ENCODE measurements at places on chromosomes 5 and 9.

DNA sequence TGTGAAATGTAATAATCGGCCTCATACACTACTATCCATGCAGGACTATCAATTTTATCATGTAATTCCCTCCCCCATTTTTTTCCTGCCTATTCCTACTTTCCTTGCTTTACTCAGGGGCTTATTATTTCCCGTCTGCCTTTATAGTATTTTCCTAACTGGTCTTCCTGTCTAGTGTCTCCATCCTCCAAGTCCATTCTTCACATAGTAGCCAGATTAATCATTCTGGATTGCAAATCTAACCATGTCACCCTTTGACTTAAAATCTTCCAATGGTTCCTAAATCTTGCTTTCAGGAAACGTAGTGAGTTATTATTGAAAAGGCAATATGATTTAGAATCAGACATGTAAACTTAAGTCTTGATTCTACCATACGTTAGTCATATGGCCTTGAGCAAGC is 307.4 kb upstream of the HAPLN1 start:
- DNase-seq: no peak

- no peak for DNase-seq
Observed at GRCh38 chr9:6619909-6620308, 25.6 kb downstream of the GLDC start.

- no peak for DNase-seq
Observed at GRCh38 chr5:54904425-54904824, 81.0 kb downstream of the ESM1 start.

- DNase-seq: no peak
Observed at GRCh38 chr9:128118472-128118857, 9.1 kb downstream of the PTGES2 start.

GRCh38 chr5:41264019-41264418 is 50.7 kb upstream of the C6 start:
- DNase-seq: no peak

GRCh38 chr9:1938135-1938534 is 77.0 kb upstream of the SMARCA2 start:
- DNase-seq: no peak

GRCh38 chr5:11918463-11919045 is 14.3 kb upstream of the CTNND2 start:
- DNase-seq: no peak

- DNase-seq: no peak
Observed at GRCh38 chr5:111997711-111998110, 240.7 kb upstream of the NREP start.

DNA sequence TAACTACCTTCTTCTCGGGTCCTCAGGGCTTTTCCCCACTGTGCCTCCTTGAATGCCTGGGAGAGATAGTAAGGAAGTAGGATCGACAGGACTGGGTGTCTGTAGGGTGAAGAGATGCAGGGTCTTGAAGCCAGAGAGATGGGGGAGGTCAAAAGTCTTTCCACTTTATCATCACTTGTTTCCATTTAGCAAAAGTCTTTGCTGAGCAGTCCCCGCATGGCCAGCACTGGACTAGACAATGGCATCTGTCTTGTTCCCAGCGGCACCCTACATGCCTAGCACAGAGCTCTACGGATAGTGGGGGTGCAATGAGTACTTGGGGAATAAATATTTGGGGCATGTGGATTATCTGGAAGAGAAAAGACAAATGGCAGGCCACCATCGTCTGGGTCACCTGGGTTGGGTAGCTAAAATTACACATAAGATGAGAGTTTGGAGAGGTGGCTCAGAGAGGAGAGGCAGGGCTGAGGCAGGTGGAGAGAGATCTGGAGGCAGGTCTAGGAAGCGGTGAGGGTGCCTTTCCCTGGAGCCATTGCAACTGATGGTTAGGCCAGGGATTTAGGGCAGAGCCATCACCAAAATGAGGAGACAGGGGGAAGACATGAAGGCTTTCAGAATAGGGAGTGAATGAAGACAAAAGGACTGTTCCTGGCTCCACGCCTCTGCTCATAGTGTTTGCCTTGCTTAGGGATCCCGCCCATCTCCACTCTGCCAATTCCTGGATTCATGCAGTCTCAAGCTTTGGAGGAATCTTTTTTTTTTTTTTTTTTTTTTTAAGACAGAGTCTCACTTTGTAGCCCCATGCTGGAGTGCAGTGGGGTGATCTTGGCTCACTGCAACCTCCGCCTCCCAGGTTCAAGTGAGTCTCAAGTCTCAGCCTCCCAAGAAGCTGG is 250.8 kb upstream of the KLF4 start:
- no peak for DNase-seq

GRCh38 chr5:167511-167910 is 23.8 kb upstream of the LRRC14B start:
- no peak for DNase-seq

- DNase-seq: no peak
Observed at GRCh38 chr5:158921441-158922262, 178.1 kb downstream of the EBF1 start.

DNA sequence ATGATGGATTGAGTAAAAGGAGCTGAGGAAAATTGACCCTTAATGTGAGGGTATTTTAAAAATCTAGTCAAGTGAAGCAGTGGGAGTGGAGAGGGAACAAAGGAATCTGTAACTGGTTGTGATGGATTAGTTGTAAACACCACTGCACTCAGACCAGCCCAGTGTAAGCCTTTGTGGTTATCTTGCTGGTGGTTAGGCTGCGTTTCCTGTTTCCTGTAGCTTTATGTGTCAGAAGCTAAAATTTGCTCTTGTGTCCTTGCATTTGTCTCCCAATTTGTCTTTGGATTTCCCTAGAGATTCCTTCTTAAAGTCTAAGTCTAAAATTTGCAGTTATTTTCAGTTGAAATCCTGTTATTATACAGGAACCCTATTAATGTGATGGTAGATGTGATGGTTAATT is 6.3 kb downstream of the IFNA21 start:
- no peak for DNase-seq

GRCh38 chr5:40499007-40499406 is 180.7 kb upstream of the PTGER4 start:
- DNase-seq: no peak

DNA sequence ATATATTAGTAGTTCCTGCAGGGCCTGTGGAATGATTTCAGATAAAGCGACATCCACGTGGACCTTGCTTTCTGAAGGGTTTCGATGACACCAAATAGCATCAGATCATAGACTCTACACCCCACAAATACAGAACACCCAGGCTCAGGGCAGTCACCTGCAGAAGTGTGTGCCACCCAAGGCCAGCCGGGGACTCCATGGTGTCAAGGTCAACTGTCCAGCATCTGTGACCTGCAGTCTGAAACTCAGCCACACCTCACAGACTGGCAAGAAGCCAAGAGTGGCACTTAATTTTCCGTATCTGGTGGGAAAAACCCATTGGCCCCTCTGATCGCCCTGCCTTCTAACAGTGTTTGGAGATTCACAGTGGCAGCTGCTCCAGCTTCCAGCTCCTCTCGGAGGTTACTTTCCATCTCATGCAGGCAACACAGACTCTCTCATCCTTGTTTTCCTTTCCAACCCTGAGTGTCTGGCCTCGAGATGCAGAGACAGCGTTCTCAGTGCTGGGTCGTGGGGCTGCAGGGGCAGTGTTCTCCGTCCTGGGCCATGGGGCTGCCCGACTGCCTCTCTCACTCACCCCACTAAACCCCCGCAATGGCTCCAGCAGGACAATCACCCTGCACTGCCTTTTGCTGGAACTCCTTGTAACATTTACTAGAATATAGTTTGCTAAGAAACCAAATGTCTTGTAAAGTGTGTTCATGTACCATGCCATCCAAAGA is 221.9 kb downstream of the IRX2 start:
- no peak for DNase-seq

DNA sequence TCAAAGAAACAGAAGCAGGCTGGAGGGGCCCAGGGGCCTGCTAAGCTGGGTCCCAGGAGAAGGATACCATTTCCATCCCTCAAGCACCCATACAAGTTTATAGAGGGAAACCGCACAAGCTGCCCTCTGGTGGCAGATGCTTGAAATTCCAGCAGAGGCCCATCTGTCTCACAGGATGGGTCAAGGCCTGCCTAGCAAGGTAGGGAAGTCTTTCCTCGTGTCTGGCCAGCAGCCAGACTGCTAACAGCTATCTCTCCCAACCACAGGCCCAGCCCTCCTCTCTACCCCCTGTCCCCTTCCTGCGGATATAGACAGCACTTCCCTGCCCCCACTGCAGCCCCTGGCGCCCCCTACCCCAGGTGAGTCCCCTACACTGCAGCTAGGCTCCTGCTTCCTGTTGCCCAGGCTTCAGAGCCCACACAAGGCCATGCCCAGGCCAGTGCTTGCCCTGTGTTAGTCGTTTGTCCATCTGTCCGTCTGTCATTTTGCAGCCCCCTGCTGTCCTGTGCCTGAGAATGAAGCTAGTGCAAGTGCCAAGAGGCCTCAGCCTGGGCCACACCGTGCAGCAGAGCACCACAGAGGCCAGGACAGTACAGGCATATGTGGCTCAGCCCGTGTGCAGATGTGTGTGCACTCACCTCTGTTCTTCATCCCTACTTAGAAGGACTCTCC is 26.2 kb downstream of the TCF7 start:
- DNase-seq: no peak

DNA sequence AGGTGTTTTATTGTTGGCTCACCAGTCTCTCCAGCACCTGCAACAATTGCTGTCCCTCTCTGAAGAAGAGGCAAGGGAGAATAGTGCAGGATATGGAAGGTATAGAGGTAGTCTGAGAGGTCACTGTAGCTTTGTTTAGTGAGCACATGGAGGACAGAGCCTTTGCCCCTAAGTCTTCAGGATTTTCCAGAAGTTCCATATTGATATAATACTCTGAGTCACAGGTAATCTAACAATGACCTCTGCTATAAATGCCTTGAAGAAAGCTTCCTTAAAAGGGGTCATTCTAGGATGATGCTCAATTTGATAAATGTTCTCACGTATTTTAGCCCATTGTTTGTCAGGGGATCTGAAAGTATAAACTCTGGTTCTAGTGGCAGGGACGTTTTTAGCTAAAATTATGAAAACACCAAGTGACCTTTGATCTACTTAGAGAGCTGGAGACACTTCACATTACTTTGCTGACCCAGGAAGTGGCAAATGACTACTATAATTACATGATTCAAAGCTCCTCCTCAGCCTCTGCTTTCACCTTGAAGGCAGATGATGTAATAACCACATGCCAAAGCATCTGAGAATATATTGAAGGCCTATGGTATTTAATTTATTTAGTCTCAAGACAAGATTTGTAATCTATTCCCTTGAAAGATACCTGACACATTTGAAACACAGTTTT is 366.9 kb upstream of the NUDT12 start:
- DNase-seq: no peak

- no peak for DNase-seq
Observed at GRCh38 chr5:180439911-180440769, 54.0 kb upstream of the CNOT6 start.

DNA sequence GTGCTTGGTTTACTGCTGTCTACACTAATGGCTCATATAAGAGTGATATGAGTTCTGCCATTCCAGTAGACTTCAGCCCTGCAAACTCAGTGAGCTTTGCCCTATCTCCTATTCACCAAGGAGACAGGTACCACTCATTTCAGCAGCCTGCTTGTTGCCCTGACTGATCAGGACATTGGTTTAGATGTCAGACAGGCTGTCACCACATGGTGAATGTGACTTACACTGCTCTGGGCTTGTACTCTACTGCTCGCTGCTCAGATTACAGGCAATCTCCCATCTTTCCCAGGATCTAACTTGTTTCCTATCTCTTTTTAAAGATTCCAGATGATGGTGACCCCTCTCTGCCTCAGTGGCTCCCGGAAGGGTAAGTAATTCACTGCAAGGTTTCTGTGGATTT is 123.3 kb upstream of the RUSC2 start:
- DNase-seq: no peak

DNA sequence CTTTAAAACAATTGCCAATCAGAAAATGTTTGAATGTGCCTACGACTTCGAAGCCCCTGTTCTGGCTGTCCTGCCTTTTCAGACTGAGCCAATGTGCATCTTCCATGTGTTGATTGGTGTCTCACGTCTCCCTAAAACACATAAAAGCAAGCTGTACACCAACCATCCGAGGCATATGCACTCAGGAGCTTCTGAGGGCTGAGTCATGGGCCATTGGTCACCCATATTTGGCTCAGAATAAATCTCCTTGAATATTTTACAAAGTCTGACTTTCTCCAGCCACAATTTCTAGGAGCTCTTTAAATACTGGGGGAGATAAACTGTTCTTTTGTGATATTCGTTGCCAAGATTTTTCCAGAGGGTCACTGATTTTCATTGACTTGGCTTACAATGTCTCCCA is 53.9 kb downstream of the C9orf57 start:
- no peak for DNase-seq

- DNase-seq: no peak
Observed at GRCh38 chr5:55096861-55097260, 5.6 kb upstream of the GZMA start.

DNA sequence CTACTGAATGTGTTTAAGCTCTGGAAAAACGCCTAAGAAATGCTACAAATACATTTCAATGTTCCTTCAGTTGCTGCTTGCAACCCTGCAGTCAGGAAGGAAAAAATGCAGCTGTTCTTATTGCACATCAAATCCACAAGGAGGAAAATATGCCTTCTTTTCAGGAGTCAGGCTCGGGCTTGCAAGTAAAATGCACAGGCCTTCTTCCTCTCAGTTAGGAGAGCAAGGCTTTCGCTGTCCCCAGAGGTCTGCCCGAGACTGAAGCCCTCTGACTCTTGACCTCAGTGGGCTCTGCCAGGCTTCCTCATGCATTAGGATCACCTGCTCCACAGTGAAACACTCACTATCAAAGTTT is 899 bp upstream of the SHC3 start:
- no peak for DNase-seq

DNA sequence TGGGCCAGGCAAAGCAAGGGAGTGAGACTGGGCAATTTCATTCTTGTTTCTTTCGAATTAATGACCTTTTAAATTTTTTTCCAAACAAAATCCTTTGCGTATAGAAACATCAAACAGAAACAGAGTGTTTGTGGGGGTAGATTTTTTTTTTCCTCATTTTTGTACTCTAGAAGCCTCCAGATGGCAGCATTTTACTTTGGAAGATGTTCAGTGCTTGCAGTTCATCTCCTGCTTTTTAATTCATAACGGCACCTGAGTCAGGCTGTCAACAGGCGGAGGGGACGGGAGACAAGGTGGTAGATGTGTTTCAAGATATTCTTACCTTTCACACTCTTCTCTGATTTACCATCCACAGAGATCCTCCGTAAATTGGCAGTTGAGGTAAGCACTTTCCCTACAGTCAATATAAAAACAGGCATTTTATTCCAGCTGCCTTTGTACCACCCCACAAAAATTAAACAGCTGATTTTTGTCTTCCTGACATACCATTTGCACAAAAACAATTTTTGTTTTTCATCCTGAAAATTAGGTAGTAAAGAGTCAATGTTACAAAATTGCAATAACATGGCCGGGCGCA is 99.5 kb upstream of the FBXL17 start:
- DNase-seq: no peak

Measured in stimulated activated CD8-positive, alpha-beta memory T cell treated with anti-CD3 and anti-CD28 coated beads, Interleukin-15, amount 100 ng/mL, for 24 hours (primary cell).